Amniotic stem cell (primary cell): ENCODE measurements at places on chromosomes 12 and 14.

DNA sequence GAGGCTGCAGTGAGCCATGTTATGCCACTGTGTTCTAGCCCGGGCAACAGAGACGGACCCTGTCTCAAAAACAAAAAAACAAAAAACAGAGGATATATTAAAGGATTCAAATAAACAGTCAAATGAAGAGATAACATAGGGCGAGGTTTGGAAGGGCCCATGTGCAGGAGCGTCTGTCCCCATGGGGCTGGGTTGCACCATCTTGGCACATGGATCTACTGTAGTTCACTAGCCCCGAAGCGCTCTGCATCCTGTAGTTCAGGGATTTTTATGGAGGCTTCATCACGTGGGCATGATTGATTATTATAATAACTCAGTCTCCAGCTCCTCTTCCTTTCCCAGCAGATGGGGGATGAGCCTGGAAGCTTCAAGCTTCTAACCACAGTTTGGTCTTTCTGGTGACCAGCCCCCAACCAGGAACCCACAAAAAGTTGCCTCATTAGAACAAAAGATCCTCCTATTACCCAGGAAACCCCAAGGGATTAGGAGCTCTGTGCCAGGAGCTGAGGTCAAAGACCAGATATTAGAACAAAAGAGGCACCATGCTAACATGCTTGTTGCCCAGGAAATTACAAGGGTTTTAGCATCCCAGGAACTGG lies 59.9 kb downstream of the HCAR2 start:
- no peak for DNase-seq

- no peak for DNase-seq
These were observed 397.2 kb downstream of the AEBP2 start for GRCh38 chr12:19836456-19836855.

DNA sequence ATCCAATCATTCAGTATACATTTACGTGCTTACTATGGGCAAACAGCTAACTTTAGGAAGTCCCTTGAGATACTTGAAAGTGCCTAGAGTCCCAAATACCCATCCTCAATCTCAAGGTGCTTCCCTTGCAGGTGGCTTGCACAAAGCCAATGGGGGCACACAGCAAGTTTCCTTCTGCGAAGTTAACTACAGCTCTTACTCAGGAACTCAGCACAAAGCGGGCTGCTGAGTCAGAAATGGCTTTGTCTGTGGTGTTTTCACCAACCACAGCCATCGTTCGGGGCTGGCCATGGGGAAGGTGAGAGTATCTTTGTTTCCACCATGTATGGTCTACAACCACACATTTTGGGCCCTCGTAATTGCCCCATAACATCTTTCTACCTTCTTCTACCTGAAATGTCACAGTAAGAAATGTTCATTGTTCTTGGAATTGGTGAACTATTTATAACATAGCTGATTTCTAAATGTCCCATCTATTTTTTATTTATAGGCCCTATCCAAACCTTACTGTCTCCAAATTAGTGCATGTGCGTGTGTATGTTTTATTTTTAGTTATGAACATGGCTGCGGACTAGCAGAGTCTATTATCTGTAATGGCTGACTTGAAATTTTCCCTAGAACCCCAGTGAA lies 13.9 kb downstream of the MFAP5 start:
- no peak for DNase-seq

DNA sequence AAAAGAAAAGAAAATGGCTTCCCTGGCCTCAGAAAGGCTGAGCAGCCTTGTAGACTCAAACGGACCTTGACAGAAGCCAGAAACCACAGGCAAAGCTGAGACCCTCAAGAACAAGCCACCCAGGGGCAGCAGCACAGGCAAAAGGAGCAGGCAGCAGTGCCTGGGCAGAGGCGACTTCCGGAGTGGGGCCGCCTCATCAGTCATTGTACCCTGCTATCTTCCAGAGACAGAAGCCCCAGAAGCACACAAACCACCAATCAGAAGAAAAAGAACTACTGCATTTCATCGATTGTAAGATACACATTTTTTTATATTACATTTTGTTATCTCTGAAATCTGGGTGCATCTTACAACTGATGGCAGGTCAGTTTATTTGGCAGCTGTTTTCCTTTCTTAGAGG lies 58.2 kb upstream of the ZFP36L1 start:
- DNase-seq = no peak

DNA sequence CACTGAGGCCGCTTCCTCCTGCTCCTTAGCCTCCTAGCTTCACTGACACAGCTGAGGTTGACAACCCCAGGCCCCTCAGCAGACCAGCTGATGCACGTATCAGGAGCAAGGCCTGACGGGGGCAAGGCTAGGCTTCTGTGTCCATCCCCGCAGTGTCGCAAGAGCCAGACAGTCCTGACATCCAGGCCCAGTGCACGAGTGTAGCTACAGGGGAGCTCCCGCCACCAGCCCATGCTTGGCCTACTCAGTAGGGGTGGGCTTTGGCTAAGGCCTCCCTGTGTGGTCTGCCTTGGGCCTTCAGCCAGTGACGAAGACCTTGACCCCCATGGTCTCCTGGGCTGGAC lies 179.1 kb downstream of the DPF3 start:
- no peak for DNase-seq

DNA sequence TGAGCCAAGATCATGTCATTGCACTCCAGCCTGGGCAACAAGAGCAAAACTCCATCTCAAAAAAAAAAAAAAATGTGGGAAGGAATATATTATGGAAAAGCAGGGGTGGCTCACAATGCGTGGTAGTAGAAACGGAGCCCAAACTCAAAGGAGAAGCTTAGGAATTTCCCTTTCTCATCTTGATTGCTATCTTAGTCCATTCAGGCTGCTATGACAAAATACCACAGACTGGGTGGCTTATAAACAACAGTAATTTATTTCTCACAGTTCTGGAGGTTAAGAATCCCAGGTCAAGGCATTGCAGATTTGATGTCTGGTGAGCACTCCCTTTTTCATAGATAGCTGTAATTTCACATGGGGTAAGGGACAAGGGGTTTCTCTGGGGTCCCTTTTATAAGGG lies 153.8 kb upstream of the KRR1 start:
- DNase-seq = no peak

GRCh38 chr12:119479121-119479561 lies 114.4 kb upstream of the TMEM233 start:
- DNase-seq = no peak

DNA sequence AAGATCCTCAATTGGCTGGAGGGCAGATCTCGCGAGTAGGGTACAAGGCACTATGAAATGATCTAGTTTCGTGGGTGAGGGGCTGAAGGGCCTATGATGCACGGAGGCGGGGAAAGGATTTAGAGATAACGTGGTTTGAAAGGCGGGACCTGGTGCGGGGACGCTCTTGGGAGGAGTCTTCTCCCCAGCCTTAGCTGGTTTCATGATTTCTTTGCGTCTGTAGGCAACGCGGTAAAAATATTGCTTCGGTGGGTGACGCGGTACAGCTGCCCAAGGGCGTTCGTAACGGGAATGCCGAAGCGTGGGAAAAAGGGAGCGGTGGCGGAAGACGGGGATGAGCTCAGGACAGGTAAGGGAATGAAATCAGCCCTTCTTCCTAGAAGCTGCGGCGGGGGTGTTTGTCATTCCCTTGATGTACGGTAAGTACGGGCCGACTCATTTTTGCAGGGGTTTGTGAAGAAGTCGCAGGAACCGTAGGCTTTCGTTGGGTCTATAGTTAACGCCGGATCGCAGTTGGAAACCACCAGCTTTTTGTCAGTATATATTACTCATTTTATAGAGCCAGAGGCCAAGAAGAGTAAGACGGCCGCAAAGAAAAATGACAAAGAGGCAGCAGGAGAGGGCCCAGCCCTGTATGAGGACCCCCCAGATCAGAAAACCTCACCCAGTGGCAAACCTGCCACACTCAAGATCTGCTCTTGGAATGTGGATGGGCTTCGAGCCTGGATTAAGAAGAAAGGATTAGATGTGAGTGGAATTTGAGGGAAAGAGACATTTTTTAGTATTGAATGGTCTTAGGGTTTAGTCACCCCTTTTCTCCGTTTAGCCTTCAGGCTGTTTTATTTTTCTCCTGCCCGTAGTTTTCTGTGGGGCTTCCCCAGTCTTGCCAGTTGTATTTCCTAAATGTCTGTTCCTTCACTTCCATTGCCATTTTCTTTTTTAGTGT lies 602 bp downstream of the APEX1 start:
- DNase-seq = peak; percentile 96

GRCh38 chr12:95633049-95633731 lies 81.9 kb upstream of the USP44 start:
- peak; percentile 69 for DNase-seq

DNA sequence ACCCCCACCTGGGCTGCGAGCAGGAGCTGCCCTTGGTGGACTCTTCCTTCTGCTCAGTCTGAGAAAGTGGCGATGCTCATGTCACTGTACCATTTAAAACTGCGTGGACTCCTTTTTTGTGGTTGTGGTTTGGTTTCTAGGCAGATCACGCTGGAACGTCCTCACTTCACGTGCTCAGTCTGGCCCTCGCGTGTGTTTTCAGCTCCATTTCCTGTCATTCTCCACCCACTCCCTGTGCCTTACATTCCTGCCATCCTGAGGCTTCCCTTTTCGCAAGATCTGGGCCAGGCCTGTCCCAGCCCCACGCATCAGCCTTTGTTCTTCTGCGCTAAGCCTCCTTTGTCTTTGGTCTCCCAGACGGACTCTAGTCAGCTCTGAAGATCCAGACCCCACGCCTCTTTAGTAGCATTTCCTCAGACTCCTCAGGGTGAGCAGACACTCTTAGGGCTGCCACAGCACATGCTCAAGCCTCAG lies 105.4 kb downstream of the FBXL14 start:
- DNase-seq = no peak

- no peak for DNase-seq
These were observed 58.6 kb downstream of the R3HDM2 start for GRCh38 chr12:57372233-57372632.

- no peak for DNase-seq
These were observed 44.8 kb downstream of the ARHGAP5 start for GRCh38 chr14:32121948-32122347.

DNA sequence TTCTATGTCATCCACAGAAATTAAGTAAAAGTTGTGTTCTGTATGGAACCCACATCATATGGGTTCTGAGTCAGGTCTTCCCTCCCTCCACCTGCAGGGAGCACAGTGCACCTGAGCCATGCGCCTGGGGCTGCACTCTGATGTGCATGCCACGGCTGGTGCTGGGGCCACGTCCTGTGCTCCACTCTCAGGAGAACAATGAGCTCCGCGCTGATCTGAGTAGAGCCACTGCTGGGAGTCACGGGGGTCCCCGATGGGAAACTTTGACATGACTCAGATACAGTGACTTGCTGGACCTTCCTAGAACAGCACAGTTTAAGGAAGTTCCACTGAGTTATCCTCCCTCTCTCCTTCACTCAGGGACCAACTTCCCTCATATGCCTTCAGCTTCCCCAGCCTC lies 683.4 kb downstream of the TMEM121 start:
- DNase-seq = no peak

DNA sequence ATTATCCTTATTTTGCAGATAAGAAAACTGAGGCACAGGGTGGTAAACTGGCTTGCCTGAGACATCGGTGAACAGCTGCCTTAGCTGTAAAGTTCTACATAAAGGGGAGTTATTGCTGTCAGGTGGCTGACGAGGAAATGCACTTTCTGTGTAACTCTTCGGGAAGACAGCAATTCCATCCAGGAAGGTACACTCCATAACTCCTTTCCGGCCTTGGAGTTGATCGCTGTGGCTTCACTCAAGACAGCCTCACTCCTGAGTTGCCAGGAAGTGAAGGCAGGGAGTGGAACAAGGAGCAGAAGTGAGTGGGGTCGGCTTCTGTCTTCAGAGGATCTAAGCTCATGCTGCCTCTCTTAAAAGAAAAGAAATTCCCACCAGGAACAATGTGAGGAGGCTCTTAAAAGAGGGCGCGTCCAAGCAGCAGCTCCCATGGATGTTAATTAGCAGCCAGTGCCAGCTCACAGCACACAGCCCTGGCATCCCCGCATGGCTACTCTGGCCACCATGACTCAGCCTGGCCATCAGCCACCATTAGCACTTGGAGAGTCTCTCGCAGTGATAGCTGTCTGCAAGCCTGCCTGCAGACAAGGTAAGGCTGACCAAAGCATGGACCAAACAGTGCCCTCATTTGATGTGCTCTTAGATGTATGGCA lies 60.3 kb downstream of the NUAK1 start:
- no peak for DNase-seq

- no peak for DNase-seq
These were observed 938.9 kb upstream of the NOVA1 start for GRCh38 chr14:27536748-27537147.

GRCh38 chr14:23377573-23378563 lies 1.0 kb downstream of the CMTM5 start:
- DNase-seq = no peak

GRCh38 chr14:29821242-29821641 lies 106.4 kb downstream of the PRKD1 start:
- no peak for DNase-seq

DNA sequence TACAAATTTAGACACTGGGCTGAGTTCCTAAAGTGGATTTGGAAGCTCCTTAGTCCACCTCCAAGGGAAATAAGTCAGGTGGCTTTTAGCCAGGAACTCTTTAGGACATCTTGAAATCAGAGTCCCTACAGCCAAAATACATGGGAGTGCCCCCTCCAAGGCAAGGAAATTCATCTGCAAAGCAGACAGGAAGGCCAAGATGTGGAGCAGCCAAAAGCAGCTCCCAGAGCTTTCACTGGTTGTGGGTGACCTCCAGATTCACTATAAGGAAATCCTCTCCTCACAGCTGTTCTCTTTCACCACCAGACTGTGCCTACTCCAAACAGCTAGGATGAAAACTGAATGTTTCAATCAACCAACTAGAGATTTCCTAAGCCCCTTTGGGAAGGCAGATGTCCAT lies 6.6 kb downstream of the TTC9 start:
- no peak for DNase-seq

DNA sequence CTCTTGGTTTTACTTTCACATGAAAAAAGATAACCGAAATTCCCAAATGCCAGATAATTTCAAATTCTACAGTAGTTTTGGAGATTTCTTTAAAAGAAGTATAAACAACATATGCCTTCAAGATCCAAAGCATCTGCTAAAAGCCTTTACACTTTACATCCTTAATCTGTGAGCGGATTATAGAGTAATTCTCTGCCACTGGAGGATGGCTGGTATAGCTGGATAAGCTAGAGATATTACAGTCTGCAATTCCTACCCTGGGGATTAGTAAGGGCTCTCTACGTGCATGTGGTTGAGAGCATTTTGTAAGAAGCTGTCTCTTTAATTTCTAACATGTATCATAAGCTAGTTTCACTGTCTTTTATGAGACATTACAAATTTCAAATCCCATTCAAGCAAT lies 240.3 kb upstream of the HMGA2 start:
- no peak for DNase-seq

GRCh38 chr12:67599691-67600090 lies 48.9 kb upstream of the DYRK2 start:
- no peak for DNase-seq

- DNase-seq = no peak
These were observed 102.4 kb downstream of the RFLNA start for GRCh38 chr12:124397399-124397679.

DNA sequence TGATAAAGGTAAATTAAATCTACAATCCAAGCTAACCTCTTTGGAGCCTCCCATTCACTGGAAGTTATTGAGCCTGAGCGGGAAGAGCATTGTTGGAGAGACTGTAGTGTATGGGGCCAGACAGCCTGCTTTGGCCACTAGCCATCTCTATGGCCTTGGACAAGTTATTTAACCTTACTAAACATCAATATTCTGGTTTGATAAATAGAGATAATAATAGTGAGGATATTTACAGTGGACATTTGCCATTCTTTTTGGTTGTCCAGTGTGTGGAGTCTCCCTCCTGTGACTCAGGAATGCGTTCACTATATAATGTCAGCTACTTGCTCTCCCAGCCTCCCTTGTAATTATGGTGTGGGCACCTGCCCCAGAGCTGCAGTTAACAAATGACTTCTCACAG lies 216.1 kb downstream of the SLC38A4 start:
- no peak for DNase-seq
